ENCODE measurements at places on chromosomes 2 and 18.

DNA sequence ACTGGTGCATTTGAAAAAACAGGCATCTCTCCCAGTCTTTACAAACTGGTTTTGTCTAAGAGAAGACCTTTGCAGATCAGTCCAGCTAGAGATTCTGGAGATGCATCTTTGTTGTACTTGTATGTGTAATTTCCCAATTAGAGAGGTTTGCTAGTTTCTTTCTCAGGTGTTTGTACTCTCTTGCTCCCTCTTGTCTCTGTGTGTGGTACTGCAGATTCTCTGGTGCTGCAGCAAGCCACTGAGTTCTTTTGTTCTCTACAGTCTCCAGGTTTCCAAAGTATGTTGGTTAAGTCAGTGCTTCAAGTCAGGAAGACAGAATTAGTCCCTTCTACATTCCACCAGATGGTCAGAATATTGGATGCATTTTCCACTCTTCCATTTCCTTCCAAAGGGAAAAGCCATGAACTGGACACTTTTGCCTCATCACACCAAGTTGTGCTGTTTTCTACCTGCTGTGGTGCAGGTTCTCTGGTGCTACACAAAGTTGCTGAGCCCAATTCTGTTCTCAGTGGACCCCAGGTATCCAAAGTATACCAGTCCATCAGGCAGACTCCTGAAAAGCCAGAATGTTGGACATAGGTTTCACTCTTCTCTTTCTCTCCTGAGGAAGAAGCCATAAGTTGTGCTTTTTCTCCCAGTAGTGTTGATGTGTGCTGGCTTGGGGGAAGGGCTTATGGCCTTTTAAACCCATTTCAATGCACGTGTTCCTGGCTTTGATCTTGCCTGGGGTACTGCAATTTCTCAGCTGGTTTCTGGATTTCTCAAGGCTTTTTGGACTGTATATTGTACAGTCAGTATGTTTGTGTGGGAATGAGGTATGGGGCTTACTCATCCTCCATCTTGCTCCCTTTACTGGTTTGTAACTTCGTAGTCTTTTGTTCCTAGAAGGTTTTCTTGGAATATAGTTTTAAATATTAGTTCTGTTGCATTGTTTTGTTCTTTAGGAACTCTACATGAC lies 29.8 kb downstream of the EPC2 start:
- DNase-seq, result no peak
- H3K4me3 ChIP-seq, result no peak overlapping the region
- peaks cover 39% of the 10 kb centered on the region for H3K4me1 ChIP-seq
- no peaks in the 10 kb centered on the region for H3K36me3 ChIP-seq

DNA sequence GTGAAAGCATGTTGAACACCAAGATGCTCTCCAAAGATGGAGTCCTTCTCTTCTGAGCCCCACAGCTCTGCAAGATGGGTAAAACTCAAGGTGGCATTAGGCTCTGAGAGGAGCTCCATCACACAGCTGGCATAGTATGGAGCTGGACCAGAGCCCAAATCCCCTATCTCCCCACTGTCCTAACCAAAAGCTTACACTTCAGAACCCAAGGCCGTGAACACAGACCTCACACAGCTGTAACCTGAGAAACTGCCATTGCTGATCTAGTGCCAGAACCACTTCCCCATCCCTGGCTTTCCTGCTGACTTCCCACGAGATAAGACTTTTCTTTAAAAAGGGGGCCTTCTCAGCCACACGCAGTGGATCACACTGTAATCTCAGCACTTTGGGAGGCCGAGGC lies 25.0 kb downstream of the TTC32 start:
- H3K27me3 ChIP-seq, result no peaks in the 10 kb centered on the region
- peaks cover 4% of the 10 kb centered on the region for H3K4me1 ChIP-seq
- peak; percentile 32 for DNase-seq

- H3K27me3 ChIP-seq, result no peaks in the 10 kb centered on the region
Measured at GRCh38 chr2:168804214-168804613, 1.8 kb downstream of the NOSTRIN start.

- no peak overlapping the region for H3K4me3 ChIP-seq
- no peaks in the 10 kb centered on the region for H3K4me1 ChIP-seq
- no peak overlapping the region for H3K27ac ChIP-seq
- no peaks in the 10 kb centered on the region for H3K36me3 ChIP-seq
Measured at GRCh38 chr2:180516232-180516631, 464.2 kb upstream of the UBE2E3 start.

DNA sequence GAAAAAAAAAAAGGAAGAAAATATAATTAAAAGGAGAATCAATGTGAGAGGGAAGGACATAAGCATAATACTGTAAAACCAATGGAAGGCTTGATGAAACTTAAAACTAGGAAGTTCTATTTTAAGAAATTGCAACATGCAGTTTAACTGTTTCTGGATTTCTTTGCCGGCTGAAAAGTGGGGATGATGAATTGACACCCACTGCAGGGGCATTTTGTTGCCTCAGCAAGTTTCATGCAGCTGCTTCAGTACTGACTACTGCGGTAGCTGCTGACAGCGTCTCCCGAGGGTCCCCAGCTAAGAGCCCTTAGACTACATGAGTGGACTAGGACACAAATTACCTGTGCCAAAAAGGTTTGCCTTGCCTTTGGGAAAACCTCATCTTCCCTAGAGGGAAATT lies 69.2 kb downstream of the B3GNT2 start:
- H3K4me1 ChIP-seq, result no peaks in the 10 kb centered on the region
- H3K4me3 ChIP-seq, result no peak overlapping the region
- H3K27ac ChIP-seq, result no peak overlapping the region
- H3K27me3 ChIP-seq, result no peaks in the 10 kb centered on the region

- peaks cover 20% of the 10 kb centered on the region for H3K27me3 ChIP-seq
- no peaks in the 10 kb centered on the region for H3K4me1 ChIP-seq
Measured at GRCh38 chr2:239884875-239885274, 140.3 kb downstream of the NDUFA10 start.
